ENCODE measurements at places on chromosomes 3 and 15.

DNA sequence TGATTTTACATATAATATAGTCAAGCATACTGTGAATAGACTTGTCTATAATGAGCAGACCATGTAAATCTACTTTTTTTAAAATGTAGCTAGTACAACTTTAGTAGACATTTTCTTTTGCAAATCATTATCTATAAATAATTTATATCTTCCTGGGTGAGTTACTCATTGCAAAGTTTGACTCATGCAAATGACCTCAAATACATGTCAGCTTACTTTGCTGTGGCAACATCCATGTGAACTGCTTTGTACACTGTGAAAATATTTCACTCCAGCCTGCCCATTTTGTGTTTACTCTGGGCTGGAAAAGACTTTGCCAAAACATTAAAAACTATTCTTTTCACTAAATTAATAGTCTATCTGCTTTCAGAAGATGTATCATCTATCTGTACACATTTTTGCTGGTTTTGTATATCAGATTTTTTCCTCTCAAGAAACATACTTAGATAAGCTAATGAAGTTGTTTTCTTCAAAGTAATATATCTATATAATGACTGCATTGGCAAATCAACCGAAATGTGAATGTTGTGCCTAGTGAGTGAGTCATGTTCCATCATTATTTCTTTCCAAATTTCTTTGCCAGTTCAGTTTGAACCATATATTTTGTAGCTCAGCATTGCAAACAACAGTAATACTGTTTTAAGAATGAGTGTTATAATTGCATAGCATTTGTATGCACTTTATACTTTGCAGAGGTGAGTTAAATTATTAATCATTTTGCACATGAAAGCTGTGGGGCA is 26.5 kb downstream of the IGSF10 start:
- no peak for DNase-seq

DNA sequence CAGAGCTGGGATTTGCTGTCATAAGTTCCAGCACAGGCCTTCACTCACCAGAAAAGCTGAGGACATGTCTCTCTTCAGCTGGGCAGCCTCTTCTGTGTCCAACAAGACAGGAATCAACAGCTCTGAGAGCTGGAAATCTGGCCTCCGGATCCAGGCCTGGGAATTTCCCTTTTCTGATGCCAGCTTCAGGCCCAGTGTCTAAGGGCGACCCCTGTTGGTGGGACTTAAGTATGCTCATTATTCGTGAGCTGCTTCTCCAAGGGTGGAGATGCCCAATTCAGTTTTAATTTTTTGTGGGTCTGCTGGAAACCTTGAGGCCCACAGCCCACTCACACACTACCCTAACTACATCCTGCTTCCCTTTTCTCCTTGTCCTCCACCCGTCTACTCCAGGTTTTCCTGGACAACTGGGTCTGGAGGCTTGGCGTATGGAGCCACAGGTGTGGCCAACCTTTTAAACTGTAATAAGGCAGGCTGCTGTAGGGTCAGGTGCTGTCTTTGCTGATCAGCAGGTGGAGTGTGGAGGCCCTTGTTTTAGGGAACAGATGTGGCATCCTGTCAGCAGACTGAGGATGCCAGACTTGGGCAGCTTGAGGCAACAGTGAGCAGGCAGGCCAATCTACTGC is 2.6 kb upstream of the CEMIP start:
- DNase-seq, result peak; percentile 19

GRCh38 chr3:142802891-142803290 is 79.1 kb downstream of the TRPC1 start:
- DNase-seq, result no peak

GRCh38 chr3:22392859-22393258 is 641.8 kb upstream of the ZNF385D start:
- DNase-seq, result no peak

GRCh38 chr15:88897456-88898194 is 2.3 kb upstream of the HAPLN3 start:
- peak; percentile 28 for DNase-seq

DNA sequence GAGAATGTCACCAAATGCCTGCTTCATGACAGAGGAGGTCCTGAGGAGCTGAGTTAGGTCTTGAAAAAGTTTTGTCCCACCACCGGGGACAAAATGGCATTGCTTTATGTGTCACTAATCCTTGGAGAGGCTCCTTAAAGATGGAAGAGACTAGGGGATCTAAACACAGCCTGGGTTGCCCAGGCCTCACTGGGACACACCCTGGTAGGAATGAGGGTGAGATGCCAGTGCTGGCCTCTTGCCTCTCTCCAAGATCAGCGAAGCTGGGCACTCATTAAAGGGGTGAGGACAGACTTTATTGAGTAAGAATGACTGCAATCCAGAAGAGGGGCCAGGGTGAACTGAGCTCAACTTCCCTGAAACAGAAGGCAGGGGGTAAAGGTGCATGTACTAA is 58.5 kb upstream of the KLF13 start:
- no peak for DNase-seq

GRCh38 chr3:18372786-18373405 is 52.2 kb downstream of the SATB1 start:
- DNase-seq, result no peak

DNA sequence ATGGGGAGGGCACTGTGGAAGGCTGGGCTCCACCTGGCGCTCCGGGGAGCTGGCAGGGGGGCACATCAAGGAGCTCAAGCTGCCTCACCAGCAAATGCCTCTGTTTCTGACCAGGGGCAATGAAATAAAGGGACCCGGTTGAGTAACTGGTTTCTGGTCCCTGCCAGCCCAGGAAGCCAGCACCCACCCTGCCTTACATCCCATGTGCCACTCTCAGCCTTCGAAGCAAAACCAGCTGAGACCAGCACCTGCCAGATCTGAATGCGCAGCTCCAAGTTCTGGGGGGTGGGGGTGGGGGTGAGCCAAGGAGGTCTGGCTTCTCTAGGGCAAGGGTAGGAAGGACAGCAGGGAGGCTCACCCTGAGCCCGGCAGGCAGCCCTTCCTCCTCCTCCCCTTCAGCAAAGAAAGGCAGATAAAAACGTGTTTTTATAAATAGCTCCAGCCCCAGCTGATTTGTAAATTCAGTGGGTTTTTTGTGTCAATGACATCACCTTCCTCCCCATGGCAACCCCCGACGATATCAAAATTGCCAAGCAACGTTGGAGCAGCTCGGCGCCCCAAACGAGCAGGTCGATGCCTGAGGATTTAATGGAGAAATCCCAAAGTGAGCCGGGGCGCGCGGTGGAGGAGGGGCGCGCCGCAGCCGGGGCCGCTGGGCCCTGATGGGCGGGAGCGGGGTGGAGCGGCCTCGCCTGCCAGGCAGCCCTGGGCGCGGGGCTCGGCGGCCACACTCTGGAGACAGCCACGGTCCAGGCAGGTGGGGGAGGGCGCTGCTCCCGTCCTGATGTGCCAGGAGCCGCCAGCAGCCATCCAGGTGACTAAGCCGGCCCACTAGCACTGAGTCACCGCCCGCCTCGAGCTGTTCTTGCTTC is at the start of gene PAK6:
TSS of gene PAK6 (plus strand) at position 532 of the 872 bp plus-strand sequence. CDS start 25,723 bp downstream, outside the sequence.
- no peak for DNase-seq

GRCh38 chr3:141366285-141367037 is 1.8 kb upstream of the ZBTB38 start:
- DNase-seq, result no peak

- no peak for DNase-seq
Observed at GRCh38 chr3:51964521-51964920, 2.7 kb downstream of the PCBP4 start.

DNA sequence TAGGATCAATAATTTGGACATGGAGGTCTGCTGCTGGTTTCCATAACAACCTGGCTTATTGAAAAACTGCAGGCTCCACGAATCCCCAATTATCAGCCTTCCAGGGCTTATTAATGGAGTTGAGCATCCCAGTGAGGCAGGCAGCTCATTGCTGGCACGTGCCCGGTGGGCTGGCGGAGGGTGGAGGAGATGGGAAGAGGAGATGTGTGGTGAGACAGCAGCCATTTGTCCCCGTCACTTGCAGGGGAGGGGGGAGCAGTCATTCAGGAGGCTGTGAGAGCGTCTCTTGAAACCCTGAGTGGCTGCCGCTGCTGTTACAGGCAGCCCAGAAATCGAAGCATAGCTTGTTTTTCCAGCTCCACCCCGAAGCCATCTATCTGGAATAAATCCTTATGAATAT is 70.6 kb downstream of the GAP43 start:
- DNase-seq, result peak; percentile 38

- DNase-seq, result peak; percentile 56
Observed at GRCh38 chr3:134423153-134423552, 48.9 kb upstream of the AMOTL2 start.

GRCh38 chr15:74809242-74809641 is 3.4 kb upstream of the LMAN1L start:
- DNase-seq, result no peak

- no peak for DNase-seq
Observed at GRCh38 chr15:93459396-93459795, 370.4 kb upstream of the RGMA start.

Data from DMS153 (cell line).